Iris pigment epithelial cell (primary cell): ENCODE measurements at places on chromosomes 2 and 18.
A peak's percentile ranks its signal among the peaks of the same experiment; 100 is the strongest.

DNA sequence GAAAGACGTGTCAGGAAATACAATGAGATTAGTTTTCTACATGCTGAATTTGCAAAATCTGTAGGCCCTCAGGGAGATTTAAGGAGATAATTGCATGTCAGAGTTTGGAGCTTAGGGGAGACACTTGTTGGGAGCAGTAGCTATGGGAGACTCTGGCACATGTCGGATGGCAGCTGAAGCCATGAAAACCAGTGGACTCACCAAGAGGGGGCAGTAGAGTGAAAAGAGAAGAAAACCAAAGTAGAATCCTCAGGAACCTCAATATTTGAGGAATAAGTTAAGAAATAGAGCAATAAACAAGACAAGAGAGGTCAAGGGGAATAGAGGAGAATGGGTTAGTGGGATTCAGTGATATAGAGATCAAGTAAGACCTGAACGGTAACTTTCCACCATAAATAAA lies 24.8 kb downstream of the RUFY4 start:
- DNase-seq = no peak

- no peak for DNase-seq
These were observed 555.2 kb downstream of the CNTNAP5 start for GRCh38 chr2:124580263-124580662.

DNA sequence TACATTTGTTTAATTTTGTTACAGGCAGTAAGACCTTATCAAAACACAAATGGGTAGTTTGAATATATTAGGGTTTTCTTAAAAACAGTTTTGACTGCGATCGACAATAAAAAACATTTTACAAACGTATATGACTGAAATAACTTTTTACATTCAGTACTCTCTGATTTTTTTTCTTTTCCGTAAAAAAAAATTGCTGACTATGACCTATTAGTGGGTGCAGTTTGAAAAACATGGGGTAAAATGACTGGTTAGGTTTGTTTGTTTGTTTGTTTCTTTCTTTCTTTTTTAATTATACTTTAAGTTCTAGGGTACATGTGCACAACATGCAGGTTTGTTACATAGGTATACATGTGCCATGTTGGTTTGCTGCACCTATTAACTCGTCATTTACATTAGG lies 36.9 kb downstream of the EPC2 start:
- DNase-seq = no peak

- no peak for DNase-seq
These were observed 135.6 kb downstream of the SMAD7 start for GRCh38 chr18:48815179-48815515.

- DNase-seq = no peak
These were observed 135.9 kb upstream of the TWIST2 start for GRCh38 chr2:238712011-238712410.

- peak; percentile 80 for DNase-seq
These were observed 135.9 kb downstream of the TGIF1 start for GRCh38 chr18:3585656-3586509.

- peak; percentile 100 for DNase-seq
These were observed 260.2 kb upstream of the TRIB2 start for GRCh38 chr2:12456293-12457106.

DNA sequence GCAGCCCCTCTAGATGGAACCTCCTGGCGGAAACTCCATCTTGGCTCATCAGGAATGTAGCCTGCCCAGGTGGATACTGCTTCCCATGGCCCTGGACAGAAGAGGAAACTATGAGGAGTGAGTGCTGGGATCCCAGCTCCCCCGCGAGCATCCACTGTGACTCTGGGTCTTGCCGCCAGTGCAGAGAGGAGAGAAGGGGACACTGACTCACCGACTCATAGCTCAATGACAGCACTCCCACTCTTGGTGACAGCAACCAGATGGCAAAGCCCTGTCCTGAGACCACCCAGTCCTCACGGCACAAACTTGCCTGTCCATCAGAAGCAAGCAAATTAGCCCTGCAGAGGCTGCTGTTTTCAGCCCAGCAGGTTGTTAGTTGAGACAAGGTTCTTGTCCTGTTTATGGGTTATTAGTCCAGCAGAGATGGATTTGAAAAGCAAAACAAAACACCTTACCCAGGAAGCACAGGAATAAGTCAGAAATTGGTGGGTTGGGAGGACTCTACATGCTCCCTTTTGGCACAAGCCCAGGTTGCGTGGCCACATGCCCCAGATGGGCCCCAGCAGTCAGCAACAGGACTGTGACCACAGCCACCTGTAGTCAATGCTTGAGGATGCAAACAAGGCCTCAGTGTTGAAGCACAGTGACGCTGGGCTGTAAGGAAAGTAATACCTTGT lies 111.5 kb upstream of the GLI2 start:
- DNase-seq = no peak

- peak; percentile 31 for DNase-seq
These were observed 205.9 kb upstream of the STK17B start for GRCh38 chr2:196376984-196377877.

GRCh38 chr2:27087823-27088410 lies 1.3 kb downstream of the KHK start:
- DNase-seq = no peak

- DNase-seq = no peak
These were observed 7.7 kb upstream of the CDC42EP3 start for GRCh38 chr2:37679072-37679695.

GRCh38 chr2:228239207-228239906 lies 57.9 kb upstream of the SPHKAP start:
- DNase-seq = peak; percentile 2

DNA sequence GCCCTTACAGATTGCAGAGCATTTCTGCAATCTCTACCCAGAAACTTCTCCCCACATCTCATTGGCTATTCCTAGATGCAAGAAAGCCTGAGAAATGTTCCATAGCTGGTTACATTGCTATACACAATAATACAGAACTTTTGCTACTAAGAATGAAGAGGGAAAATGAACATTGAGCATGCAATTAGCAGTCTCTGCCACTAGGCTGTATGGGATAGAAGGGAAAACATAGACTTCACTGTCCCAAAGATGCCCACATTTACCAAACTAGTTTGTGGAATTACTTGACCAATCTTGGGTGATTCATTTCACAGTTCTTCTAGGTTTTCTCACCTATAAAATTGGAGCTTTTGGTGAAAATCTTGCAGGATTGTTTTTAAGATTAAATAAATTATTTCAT lies 265.7 kb upstream of the NT5C1B start:
- peak; percentile 28 for DNase-seq

GRCh38 chr2:33380719-33381118 lies 95.7 kb upstream of the RASGRP3 start:
- DNase-seq = no peak

- DNase-seq = no peak
These were observed 21.5 kb upstream of the BIN1 start for GRCh38 chr2:127128445-127128904.

DNA sequence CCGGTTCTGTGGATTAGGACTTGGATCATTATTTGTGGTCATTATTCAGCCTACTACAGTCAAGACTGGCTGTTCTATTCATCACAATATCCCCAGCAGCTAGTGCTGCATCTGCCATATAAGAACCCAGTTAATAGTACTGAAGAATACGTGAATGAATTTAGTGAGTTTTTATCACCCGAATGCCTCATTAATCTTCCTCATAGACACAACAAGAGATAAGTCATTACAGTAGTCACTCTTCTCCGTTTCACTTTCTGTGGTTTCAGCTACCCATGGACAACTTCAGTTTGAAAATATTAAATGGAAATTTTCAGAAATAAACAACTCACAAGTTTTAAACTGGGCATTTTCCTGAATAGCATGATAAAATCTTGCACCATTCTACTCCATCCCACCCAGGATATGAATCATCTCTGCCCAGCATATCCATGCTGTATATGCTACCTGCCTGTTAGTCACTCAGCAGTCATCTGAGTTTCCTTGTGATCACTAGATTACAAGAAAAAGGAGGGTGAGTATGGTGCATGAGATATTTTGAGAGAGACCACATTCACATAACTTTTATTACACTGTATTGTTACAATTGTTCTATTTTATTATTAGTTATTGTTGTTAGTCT lies 363.7 kb upstream of the CHAC2 start:
- DNase-seq = peak; percentile 76

DNA sequence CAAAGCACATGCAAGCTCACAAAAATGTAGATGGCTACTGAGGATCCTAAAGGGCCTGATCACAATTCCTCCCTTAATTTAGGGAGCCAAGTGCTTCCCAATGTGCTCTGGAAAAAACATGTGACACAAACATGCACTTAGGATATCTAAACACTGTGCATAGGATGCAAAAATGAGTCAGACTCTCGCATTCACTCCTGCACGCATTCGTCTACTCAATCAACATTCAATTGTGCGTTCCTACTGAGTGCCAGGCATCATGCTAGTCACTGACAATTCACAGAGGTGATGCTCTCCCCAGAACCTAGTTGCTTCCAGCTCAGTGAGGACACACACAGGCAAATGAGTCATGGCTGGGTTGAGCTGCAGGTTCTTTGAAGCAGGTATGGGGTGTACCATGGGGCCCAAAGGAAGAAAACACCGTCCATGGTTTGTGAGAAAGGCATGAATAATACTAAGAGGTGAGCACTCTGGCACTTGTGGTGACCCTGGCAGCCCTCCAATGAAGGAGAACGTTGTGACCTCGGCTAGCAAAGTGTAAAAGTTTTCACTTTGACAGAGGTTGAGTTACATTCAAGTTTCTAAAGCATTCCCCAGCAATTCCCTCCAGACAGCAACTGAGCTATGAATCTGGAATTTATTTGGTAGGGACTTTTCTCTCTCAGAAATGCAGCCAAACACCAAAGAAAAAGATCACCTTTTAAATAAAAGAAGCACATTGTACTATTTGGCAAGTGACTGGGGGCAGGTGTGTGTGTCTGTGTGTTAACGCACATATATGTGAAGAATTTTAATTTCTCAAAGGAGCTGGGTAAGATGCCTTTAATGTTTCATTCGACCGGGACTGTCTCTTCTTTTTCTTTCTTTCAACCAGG lies 173.3 kb downstream of the ALPK2 start:
- peak; percentile 18 for DNase-seq

GRCh38 chr18:7290077-7290476 lies 59.2 kb downstream of the LRRC30 start:
- no peak for DNase-seq

DNA sequence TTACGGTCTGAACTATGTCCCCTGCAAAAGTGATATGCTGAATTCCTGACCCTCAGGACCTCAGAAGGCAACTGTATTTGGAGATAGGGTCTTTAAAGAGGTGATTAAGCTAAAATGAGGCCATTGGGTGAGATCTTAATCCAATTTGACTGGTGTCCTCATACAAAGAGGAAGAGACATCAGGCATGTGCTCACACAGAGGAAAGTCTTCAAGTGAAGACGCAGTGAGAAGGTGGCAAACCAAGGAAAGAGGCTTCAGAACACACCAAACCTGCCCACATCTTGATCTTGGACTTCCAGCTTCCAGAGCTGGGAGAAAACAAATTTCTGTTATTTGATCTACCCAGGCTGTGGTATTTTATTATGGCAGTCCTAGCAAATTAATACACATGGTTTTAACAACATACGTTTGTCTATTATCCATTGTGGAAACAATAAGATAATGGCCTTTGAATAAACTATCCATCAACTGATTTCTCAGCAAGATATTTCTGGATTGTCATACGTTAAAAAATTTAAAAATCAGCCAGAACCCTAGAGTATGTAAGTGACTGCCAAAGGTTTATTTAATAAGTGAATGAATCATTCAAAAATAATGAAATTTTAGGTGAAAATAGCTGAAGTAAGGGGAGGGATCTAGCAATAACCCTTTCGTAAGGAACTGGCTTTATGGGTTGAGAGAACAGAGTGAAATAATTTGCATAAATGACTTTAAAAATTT lies 6.5 kb downstream of the WIPF1 start:
- peak; percentile 59 for DNase-seq

DNA sequence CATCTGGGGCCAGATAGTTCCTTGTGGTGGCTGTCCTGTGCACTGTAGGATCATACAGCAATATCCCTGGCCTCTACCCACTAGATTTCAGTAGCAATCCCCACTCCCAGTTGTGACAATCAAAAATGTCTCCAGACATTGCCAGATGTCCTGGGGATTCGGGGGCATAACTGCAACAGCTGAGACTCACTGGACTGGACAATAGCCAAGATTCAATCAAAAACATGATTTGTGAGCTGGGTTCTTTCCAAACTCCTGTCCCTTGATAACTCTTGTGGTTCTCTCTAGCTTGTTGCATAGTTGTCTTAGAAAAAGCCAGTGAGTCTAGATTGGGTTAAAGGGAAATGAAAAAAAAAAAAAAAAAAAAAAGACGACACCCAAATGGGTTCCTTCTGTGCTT lies 293.4 kb downstream of the CELF4 start:
- no peak for DNase-seq

DNA sequence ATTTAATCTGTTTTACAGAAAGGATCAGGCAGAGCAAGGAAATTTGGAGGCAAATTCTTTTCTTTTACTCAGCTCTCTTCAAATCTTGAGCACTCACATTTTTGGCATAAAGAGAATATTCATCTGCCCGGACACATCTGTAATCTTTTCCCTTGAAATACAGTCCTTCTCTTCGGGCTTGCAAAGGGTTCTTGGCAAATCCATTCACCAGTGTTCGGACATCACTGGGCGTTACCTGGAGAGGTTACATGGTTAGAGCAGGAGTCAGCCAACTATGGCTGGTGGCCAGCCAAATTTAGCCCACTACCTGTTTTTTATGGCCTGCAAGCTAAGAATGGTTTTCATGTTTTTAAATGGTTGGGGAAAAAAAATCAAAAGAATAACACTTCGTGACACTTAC lies 2.1 kb downstream of the PFN4 start:
- no peak for DNase-seq

DNA sequence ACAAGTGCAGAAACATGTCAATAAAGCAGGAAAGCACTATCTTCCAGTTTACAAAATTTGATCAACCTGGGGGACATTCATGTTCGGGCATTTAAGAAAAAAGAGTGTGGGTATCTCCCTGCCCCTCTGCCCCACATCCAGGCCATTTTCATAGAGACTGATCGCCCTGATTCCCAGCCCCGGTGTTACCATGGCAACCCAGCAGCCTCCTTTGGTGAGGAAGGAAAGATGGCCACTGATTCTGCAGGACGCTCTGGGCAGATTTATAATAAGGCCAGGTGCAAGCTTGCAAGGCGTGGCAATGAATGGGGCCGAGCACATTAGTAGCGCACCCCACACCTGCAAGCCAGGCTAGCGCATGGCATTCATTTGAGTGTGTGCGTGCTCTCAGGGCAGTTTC lies 36.7 kb upstream of the ARL4C start:
- no peak for DNase-seq

- DNase-seq = no peak
These were observed 90.5 kb upstream of the DDX18 start for GRCh38 chr2:117723888-117724434.
